ENCODE measurements at places on chromosomes 3 and 15.
A peak's percentile ranks its signal among the peaks of the same experiment; 100 is the strongest.

- DNase-seq = no peak
These were observed 171.6 kb upstream of the NR2F2 start for GRCh38 chr15:96158938-96159337.

DNA sequence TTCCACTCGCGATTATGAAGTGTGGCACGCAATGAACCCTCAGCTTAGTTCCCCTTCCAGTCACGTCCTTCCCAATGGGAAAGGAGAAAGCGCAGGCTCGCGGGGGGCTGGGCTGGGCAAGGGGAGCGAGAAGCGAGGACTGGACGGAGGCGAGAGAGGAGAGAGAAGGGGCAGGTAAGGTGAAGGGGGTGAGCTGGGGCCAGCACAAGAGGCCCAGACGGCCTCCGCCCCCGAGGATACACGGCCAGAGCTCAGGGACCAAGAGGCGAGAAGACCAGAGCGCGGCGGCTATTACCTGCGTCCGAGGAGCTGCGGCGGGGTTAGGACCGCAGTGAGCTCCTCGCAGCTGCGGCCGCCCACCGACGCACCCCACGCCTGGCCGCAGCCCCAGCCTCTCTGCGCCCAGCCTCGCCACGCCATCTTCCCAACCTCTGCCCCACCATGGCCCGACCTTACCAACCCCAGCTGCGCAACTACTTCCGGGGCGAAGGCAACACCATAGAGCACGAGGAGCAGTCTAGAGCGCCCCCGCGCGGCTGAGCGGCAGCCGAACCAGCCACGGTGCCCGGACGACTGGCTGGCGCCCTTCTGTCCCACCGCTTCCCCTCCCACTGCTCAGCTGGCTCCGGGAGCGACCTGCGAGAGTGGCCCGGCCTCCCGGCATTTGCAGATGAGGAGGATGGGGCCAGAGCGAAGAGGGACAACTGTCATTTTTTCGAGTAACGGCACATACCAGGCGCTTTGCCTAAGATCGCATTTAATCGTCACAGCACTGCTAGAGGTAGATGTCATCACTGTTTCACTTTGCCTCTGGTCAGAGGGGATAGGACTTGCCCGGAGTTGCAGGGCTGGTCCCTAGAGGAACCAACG is at the start of gene PARL:
PARL (minus strand) TSS at position 454 of the 870 bp plus-strand sequence; CDS start at position 420, 34 bp downstream.
- DNase-seq = peak; percentile 92

GRCh38 chr3:73419942-73420341 is 204.8 kb downstream of the PDZRN3 start:
- no peak for DNase-seq

DNA sequence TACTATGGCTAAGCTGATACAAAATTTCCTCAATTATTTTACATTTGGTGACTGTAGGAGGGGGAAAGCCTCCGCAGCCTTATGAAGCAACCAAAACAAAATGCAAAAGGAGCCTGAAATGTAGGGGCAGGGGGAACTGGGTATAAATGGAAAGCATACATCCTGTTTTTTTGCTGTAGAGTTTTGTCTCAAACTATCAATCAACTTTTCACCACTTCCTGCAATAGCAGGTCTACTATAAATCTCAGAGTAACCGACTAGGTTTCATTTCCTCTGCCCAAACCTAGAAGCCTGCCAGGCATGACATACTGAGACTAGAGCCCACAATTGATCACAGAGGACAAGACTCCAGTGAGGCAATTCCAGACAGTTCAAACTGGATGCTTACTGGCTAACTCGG is 91.3 kb downstream of the SHQ1 start:
- no peak for DNase-seq

DNA sequence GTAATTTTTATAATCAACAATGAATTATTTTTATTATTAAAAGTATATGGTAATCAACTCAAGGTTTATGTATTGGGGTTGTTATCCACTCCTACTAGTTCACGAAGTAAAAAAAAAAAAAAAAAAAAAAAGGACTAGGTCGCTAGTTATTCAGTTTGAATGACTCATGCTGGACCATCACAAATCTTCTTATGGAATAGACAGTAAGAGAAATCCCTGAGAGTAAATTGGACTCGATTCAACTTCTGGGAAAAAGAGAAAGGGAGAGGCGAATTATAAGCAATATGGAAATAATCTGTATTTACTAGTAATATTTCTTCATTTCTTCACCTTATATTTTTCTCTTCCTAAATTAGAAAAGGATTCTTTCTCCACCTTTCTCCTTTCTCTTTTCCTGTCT is 2.0 kb downstream of the MYEF2 start:
- no peak for DNase-seq

Data from DMS79 (cell line).